ENCODE measurements at places on chromosomes 6 and 20.

GRCh38 chr20:22563062-22563965, 21.1 kb downstream of the FOXA2 start:
- no peak for DNase-seq

GRCh38 chr6:132524646-132525045, 11.7 kb upstream of the STX7 start:
- peak; percentile 63 for DNase-seq

GRCh38 chr20:17875981-17876385, 92.6 kb downstream of the SNX5 start:
- no peak for DNase-seq

GRCh38 chr6:22020299-22021003, 276.4 kb downstream of the PRL start:
- DNase-seq: no peak

- DNase-seq: no peak
Observed at GRCh38 chr6:42345696-42346416, 105.9 kb downstream of the TRERF1 start.

- DNase-seq: peak; percentile 17
Observed at GRCh38 chr6:85641522-85641896, 1.2 kb downstream of the SYNCRIP start.

- DNase-seq: no peak
Observed at GRCh38 chr6:52297433-52297832, 12.9 kb upstream of the MCM3 start.

GRCh38 chr20:46255440-46256104, 52.7 kb downstream of the CDH22 start:
- no peak for DNase-seq

GRCh38 chr20:18533491-18533890, 25.8 kb downstream of the SEC23B start:
- DNase-seq: peak; percentile 7

DNA sequence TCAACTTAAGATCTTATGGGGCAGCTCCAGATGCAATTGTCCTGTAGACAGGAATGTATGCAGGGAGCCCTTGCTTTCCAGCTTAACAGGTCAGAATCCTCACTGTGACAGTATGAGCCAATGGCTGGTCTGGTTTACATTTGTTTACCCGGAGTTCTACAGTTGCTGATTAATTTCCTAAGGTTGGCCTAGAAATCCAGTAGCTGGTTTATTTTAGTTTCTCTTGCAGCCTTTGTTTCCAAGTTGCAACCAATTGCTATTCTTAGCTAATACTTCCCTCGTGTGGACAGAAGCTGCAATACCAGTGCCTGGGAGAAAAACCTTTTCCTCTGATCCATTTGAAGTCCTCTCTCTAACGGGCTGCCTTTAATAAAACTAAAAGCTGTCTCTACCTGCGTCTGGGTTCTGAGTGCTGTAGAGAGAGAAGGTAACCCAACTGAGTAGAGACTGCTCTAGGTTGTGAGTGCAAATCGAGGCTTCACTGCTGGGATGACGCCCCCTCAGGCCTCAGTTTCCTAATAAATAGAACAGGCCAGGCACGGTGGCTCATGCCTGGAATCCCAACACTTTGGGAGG, 45.9 kb downstream of the ZNF217 start:
- DNase-seq: peak; percentile 69

DNA sequence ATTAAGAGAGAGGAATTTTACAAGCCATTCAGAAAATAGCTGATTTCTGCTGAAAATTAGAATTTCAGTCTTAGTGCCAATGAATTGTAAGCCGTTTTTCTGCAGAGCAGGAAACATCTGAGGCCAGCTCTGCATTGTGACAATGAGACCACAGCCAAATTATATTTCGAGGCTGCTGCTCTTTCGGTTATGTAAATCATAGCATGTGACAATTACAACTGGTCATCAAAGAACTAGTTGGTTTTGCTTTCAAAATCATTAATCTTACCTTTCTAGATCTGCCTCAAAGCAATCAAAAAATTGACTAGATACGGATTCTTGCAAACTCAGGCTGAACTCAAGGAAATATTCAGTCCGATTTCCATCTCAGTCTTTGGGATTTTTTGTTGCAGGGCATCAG, 33.4 kb upstream of the INSM1 start:
- DNase-seq: no peak

- peak; percentile 87 for DNase-seq
Observed at GRCh38 chr6:28589234-28589956, 63.7 kb downstream of the GPX5 start.

- no peak for DNase-seq
Observed at GRCh38 chr6:68657374-68658139, 22.5 kb downstream of the ADGRB3 start.

- no peak for DNase-seq
Observed at GRCh38 chr20:22807045-22807444, 222.7 kb upstream of the FOXA2 start.

DNA sequence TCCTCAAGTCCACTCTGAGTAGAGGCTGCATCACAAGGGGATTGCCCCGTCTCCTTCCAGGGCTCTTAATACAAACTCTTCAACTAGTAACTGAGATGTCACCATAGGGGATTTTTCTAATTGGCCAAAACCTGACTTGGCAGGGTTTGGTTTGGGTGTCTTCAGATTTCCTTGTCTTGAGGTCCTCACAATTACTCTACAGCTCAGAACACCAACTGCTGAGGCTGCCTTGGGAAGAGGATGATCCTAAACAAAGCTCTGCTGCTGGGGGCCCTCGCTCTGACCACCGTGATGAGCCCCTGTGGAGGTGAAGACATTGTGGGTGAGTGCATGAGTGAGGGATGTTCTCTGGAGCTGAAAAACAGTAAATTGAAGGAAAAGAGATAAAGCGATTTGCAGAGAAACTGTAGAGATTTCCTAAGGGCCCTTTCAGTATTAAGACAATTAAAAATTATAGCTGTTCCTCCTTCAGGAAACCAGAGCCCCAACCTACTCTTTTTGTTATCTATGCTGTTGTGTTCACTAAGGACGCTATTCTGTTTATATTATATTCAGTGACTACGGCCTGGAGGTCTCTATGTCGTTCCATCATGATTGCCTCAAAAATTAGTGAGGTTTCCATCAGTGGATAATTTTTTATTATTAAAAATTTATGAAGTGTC, at the start of gene HLA-DQA1:
HLA-DQA1 (plus strand) TSS at position 188 of the 662 bp plus-strand sequence; CDS start at position 241, 53 bp downstream.
- no peak for DNase-seq

Measured in EH (cell line).